ENCODE measurements at places on chromosomes 7 and 10.
A peak's percentile ranks its signal among the peaks of the same experiment; 100 is the strongest.

DNA sequence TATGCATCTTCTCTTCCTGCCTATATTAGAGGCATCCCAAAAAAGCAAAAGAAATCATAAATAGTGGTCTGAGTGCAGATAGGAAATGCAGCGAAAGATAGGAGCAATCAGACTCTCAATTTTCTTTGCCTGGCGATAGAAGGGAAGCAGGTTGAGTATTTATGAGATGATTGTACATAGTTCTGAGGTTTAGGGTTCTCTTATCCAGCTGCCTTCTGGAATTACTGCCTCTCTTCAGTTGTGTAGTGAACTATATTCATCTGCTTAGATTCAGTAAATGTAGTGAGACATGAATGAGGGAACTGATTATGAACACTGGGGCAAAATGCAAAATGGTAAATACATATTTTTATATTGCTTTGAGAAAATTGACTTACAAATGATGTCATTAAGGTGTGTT, 93.0 kb upstream of the CYP26C1 start:
- DNase-seq: no peak

- DNase-seq: no peak
Observed at GRCh38 chr10:10785627-10786026, 232.0 kb upstream of the CELF2 start.

- no peak for DNase-seq
Observed at GRCh38 chr7:88546808-88547207, 212.7 kb upstream of the ZNF804B start.

GRCh38 chr7:3300221-3300650, 816 bp upstream of the SDK1 start:
- DNase-seq: no peak

DNA sequence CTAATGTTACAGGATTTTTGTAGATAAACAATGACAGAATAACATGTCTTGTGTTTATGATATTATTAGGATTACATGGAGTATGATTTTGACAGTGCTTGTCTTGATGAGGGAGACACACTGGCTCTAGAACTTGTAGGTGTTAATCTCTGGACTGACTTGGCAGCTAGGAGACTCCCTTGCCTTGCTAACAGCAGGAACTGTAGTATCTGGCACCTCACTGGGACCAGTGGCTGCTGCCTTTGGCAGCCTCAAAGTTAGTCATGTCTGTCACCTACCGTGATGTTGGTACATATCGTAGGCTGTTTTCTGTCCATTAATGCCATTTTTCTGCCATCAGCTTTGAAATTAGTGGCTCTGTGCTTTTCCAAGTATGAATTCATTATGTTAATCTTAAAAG, 261.5 kb downstream of the CDK14 start:
- no peak for DNase-seq

DNA sequence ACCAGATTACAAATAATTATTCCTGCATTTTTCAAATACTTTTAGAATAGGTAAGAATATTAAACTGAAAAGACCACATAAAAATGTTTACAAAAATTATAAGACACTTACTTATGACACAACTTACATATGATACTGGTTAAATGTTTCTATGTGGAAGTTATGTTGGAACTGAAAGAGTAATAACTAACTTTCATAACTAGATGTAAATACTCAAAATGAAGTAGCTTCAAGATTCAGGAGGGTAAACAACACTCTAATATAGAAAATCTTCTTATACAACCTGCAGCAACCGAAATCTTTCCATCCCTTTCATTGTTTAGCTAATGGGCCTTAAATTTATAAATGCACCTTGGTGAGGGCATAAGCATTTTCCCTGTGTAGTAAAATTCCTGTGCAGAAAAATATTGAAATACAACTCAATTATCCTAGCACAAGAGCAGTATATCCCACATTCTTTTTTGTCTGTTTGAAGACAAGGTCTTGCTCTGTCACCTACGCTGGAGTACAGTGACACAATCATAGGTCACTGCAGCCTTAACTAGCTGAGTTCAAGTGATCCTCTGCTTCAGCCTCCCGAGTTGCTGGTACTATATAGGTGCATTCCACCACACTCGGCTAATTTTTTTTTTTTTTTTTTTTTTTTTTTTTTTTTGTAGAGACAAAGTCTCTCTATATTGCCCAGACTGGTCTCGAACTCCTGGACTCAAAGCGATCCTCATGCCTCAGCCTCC, 14.8 kb upstream of the RNF148 start:
- DNase-seq: no peak

DNA sequence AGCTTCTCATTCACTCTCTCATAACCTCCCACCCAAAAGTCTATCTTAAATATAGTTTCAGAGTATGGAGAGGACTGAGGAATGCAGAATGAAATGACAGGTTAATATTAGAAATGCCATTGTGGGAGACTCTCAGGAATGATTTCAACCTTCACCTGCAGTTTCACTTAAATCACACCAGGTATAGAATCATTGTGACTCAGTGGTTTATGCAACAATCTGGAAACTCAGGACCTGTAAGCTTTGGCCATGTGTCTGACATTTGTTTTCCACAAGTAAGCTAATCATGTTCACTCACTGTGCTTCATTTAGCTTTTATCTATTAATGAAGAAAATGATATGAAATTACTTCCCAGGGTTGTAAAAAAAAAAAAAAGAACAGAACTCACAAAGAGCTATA, 8.7 kb upstream of the PTPN12 start:
- no peak for DNase-seq

- DNase-seq: no peak
Observed at GRCh38 chr7:74097937-74098614, 14.5 kb downstream of the LIMK1 start.

- no peak for DNase-seq
Observed at GRCh38 chr10:112246-112645, 23.0 kb upstream of the ZMYND11 start.

- DNase-seq: peak; percentile 89
Observed at GRCh38 chr10:11472158-11472753, 139.2 kb downstream of the USP6NL start.

GRCh38 chr10:112779025-112779770, 170.8 kb upstream of the TCF7L2 start:
- no peak for DNase-seq

DNA sequence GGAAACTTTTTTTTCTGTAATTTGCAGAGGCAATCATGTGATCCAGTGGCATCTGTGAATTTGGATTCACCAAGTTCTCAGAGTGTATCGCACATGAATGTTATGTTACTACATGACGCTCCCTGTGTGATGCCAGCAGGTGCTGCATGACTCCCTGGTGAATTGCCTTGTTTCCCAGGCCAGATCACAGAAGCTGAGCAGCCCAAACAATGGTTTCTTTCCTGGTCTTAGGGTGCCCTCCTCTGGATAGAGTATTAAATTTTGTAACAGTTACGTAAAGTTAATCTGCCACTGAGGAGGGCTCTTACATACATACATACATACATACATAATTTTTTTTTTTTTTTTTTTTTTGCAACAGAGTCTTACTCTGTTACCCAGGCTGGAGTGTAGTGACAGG, 3.6 kb downstream of the ZSCAN21 start:
- peak; percentile 47 for DNase-seq

GRCh38 chr7:96244244-96244991, 77.5 kb downstream of the SLC25A13 start:
- no peak for DNase-seq

GRCh38 chr7:92987095-92987494, 130.7 kb downstream of the SAMD9 start:
- DNase-seq: no peak

DNA sequence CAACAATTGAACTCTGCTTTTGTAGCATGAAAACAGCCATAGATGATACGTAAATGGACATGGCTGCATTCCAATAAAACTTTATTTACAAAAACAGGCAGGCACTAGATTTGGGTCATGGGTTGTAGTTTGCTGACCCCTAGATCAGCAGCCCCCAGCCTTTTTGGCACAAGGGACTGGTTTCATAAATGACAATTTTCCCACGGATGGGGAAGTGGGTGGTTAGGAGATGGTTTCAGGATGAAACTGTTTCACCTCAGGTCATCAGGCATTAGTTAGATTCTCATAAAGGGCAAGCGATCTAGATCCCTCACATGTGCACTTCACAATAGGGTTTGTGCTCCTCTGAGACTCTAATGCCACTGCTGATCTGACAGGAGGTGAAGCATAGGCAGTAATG, 16.5 kb upstream of the ANK3 start:
- DNase-seq: no peak

DNA sequence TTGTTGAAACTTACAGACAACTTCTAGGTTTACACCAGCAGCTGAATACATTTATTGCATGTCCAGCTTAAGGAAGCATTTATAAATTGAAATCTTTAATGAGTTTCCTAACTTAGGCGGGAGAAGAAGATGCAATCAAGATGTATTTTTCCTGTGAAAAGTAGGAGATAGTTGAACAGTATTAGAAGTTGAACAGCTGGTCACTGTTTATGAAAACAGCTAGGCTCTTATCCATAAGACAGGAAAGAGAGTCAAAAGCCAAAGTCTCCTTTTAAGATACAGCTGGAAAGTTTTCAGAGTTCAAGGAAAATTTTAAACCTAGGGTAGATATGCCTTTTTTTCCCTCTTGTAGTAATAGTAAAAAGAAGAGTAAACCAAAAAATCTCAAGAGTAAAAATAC, 236.1 kb upstream of the FERD3L start:
- no peak for DNase-seq

- DNase-seq: no peak
Observed at GRCh38 chr7:114722562-114722961, 199.3 kb upstream of the MDFIC start.

DNA sequence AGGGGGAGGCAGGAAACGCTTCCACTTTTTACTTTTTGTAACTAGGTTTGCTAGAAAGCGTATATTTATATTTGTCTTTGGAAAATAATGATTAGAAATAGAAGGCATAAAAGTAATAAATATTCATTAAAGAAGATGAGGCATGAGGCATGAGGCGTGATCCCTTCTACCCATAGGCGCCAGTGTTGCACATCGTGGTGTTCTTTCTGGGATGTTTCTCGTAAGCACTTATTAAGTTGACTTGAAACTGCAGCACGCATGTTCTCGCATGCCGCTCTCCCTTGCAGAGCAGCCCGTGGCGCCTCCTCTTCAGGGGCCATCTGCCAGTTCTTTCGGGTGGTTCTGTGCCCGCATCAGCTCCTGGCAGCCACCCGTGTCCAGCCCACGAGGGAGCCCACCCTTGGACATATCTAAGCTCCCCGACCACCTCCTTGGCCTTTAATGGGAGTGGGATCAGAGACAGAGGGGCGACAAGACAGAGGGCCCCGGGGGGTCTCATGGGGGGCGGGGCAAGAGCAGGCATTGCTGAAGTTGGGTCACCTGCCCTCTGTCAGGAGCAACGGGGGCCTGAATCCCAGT, 28.5 kb upstream of the CSGALNACT2 start:
- DNase-seq: no peak

DNA sequence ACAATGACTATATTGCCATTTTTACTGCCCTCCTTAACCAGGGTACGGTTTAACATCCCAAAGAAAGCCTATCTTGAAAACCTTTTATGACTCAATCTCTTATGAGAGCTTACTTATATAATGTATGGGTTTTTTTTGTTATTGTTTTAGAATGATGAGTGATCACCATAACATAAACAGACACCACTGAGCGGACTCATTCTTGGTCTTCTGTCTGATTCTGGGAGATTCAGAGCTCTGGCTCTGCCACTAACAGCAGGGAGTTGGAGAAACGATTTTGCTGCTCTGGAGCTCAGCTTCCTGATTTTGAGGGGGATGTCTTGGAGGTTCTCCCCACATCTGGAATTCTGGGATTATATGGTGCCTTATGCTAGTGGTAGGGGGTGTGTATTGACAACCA, 244.1 kb downstream of the FRMD4A start:
- DNase-seq: no peak

GRCh38 chr10:89870936-89871335, 169.5 kb downstream of the KIF20B start:
- DNase-seq: no peak

GRCh38 chr7:118195837-118196474, 12.0 kb downstream of the LSM8 start:
- peak; percentile 86 for DNase-seq

GRCh38 chr7:90552521-90552920, 43.6 kb upstream of the CDK14 start:
- DNase-seq: peak; percentile 6

DNA sequence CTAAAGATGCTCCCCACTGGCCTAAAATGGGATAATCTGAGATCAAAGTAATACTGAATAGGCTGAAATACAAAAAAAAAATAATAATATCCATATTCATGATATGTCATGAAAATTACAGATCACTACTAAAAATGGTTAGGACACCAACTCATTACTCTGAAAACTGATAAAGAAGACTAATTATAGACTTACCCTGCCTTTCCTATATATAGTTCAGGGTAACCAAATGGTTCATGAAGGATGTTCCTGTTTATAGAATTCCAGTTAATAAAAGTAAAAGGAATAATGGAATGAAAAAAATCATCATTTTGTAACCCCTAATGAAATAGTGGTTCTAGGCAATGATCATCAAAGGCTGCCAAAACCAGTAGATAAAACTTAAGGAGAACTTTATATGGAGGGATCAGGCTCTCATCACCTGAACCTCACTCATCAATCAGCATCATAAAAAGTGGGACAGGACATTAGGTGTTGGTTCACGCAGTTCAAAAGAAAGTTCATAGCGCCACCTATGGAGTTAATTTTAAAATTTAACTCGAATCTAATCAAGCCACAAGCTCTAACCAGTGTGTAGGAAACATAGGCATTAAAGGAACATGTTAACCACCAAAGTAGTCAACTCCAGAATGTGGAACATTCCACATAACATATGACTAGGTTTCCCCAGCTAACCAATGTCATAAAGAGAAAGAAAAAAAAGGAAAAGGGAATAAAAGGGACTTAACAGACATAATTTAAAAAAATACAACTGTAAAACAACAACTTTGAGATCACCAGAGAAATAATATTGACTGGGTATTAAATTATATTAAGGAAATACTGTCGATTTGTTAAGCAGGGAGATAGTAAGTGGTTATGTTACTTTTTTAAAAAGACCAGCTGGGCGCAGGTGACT, 35.7 kb downstream of the P4HA1 start:
- DNase-seq: peak; percentile 7

GRCh38 chr7:129642871-129643549, 31.5 kb downstream of the NRF1 start:
- DNase-seq: peak; percentile 73

GRCh38 chr7:6730343-6730633, 23.5 kb upstream of the ZNF12 start:
- DNase-seq: no peak

DNA sequence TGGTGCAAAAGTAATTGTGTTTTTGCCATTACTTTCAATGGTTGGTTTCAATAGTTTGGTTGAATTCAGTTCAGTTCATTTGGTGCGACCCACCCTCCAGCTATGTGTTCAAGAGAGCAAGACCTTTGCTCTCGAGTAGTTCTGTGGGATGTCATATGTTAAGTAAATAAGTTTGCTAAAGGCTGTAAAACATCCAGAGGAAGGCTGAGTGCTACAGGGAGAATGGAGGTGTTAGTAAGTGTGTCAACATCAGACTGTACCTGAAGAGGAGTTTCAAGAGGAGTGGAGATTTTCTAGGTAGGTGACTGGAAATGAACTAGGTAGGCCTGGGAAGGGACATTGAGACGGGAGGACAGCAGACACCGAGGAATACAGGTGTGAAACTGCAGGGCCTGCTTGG, 147.7 kb downstream of the SH2D4B start:
- no peak for DNase-seq

GRCh38 chr10:79995979-79996634, 47.2 kb upstream of the SFTPD start:
- DNase-seq: no peak
